ENCODE measurements at places on chromosomes 5 and 9.
A peak's percentile ranks its signal among the peaks of the same experiment; 100 is the strongest.

DNA sequence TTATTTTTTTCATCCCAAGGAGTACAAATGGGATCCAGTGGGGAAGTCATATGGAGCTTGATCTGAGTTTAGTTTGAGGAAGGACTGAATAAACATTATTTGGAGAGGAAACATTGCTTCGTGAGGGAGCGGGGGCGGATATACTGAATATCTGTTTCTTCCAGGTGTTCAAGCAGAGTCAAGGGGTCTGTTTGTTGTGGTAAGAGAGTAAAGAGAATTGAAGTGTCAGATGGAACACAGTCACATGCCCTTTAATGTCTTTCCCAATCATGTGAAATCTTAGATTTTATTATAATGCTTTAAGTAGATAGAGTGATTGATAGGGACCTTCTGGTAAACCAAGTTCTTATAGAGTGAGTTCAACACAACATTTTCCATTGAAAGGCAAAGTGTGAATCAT is 33.7 kb downstream of the DDX46 start:
- no peak for DNase-seq

- DNase-seq = no peak
These were observed 122.4 kb downstream of the BASP1 start for GRCh38 chr5:17339841-17340240.

- DNase-seq = no peak
These were observed 57.4 kb downstream of the SEMA4D start for GRCh38 chr9:89440548-89440947.

DNA sequence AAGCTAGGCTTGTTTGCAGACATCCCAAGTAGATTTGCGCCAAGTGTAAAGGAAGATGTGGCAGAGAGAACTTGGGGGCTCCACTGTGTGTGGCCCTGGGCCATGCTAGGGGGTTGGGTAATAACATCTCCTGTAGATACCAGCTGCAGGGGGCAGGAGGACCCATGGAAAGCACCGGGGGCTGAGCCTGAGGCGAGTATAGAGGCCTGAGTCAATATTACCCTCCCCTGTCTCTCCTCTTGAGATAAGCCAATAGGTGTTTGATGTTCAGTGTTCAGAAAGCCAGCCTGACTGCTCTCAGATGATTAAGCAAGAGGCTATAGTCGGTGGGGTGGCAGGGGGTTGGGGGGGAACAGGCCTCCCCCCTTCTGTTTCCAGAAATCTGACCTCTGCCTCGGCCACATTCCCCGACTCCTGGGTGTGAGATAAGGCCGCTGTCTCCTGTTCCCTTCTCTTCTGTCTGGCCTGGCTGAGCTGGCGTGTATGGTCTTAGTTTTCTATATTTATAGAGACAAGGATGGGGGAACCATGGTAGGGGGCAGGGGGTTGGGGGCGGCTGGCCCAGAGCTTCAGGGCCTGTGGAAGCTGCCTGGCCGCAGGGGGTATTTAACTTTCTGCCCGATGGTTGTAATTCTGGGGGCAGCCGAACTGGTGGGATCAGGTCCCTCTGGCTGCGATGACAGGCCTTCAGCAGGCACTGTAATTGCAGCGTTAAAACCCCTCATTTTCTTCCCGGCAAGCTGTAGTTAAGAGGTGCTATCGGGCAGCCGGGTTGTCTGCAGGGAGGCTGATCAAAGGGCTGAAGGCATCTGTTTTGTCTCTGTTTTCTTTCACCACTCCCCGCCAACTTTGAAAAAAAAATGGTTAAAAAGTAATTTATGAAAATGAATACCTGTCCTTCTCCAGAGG is 292.0 kb downstream of the NSG2 start:
- no peak for DNase-seq

DNA sequence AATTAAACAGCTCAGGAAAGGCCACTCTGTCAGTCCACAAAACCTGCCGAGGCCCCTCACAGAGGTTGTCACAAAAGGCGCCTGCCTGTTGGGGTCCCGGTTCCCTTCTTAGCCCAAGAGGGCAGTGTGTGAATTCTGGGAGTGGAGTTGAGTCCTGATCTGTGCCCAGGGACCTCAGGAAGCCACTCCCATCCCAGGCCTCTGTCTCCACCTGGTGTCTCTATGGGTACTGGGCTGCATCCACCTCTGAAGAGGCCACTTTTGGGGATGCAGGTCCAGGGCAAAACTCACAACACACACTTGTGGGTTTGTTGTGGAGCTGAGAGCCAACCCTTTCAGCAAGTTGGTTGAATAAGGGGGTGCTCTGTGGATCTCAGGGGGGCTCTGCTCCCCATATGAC is 74.3 kb upstream of the STXBP1 start:
- DNase-seq = peak; percentile 69

GRCh38 chr9:33425128-33425533 is 22.3 kb downstream of the AQP3 start:
- DNase-seq = no peak

DNA sequence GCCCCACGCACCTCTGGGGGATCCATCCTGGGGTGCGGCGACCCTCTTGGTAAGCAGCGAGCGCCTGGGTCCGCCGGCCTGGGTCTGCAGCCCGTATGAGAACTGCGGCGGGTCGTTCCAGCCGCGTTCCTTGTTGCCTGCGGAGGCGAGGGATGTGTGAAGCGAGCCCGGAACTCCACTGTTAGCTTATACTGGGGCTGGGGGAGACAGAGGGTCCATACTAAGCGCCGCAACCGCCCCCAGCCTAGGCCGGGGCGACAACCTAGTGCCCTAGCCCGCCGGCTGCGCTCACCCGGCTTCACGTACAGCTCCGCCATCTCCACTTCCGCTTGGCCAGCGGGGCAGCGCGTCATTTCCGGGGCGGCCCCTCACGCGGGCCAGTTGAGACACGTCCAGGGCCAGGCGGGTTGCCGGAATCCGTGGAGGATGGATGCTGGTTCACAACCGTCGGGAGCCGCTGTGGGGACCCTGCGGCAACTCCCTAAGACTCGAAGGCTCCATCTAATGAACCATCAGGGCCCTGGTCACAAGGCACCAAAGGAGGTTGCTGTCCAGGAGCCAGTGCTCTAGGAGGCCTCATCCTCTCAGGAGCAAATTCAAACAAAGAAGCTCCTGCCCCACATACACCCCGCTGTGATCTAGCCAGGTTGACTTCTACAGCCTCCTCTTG is at the start of gene SRA1:
Gene SRA1, minus strand, starts transcription at position 338 of the 670 bp plus-strand sequence. Its CDS starts 21 bp downstream, at position 317.
- DNase-seq = peak; percentile 92

GRCh38 chr9:120443489-120443888 is 136.5 kb downstream of the CDK5RAP2 start:
- no peak for DNase-seq

- DNase-seq = no peak
These were observed 8.0 kb downstream of the MCC start for GRCh38 chr5:113480243-113480642.

DNA sequence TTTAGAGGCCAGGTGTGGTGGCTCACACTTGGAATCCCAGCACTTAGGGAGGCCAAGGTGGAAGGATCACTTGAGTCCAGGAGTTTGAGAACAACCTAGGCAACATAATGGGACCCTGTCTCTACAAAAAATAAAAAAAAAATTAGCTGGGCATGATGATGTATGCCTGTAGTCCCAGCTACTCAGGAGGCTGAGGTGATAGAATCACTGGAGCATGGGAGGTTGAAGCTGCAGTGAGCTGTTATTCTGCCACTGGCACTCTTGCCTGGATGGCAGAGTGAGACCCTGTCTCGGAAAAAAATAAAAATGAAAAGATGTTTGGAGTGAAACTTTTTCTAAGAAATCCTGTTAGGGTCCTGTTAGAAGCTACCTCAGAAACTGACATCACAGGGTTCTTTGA is 24.2 kb downstream of the OCLN start:
- DNase-seq = no peak

DNA sequence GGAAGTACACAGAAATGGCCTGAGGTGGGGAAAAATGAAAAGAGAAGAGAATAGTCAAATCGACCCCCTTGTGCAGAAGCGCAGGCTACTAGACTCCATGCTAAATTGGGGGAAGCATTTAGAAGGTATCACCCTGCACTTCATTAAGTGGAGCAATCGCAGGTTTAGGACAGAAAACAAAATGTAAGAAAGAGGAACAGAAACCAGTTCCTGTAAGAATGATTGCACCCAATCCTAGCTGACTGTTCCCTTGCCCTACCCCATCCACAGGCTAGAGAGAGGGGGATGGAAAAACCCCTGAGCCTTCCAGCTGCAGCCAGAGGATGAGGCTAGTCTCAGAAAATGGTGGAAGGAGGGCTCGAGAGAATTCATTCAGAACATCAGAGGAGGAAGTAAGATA is 23.9 kb upstream of the PPP1R2B start:
- DNase-seq = no peak

GRCh38 chr5:181086026-181086883 is 44.7 kb downstream of the OR2V1 start:
- DNase-seq = no peak

DNA sequence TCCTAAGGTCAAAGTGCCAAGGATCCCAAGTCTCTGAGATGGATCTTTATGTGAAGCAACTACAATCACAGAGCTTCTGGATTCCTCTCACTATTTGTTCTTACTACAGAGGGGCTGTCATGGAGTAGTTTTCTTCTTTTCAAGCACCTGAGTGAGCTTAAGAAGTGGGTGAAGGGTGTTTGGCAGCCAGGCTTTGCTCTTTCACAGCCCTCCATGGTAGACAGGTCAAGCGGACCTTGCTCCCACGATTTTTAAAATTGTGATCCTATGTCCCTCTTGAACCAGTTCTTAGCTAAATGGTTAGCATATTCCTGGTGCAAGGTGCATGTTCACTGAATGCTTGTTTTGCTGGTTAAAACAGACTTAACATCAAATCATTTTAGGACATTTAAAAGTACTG is 332.2 kb downstream of the GADD45G start:
- DNase-seq = no peak

GRCh38 chr9:137657606-137658005 is 38.8 kb downstream of the EHMT1 start:
- DNase-seq = no peak

GRCh38 chr9:36969216-36969771 is 64.8 kb downstream of the PAX5 start:
- DNase-seq = no peak

DNA sequence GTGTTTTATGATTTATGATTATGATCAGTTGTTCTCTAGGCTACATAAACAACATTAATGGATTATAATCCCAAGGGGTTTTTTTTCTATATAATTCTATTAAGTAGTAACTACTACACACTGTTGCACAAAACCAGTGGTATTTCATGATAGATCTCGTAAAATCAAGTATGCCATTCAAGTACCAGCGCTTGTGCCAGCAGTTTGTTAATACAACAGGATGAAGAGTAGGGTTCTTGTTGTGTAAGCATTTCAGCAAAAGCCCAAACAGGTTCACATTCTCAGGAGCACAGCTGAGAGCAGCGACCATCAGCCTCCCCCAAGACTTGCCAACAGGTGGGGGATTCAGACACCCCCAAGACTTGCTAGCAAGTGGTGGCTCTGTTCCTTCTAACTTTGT is 88.8 kb downstream of the CTNND2 start:
- DNase-seq = no peak

GRCh38 chr9:22005021-22005701 is 3.9 kb downstream of the CDKN2B start:
- no peak for DNase-seq

DNA sequence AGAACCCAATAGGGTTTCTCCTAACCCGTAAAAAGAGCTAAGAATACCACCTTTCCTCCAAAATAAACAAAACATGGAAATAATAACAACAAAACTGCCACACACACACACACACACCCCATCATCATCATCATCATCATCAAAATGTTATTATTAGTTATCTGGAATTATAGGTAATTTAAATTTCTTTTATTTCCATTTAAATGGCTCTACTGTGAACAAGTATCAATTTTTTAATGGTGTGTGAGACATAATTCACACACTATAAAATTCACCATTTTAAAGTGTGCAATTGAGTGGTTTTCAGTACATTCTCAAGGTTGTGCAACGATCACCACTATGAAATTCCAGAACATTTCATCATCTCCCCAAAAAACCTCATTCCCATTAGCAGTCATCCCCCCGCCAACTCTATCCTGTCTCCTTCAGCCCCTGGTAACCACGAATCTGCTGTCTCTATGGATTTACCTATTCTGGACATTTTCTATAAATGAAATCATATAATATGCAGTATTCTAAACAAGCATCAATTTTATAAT is 172.7 kb downstream of the ROR2 start:
- DNase-seq = no peak

- DNase-seq = peak; percentile 42
These were observed 1052.3 kb downstream of the PTPRD start for GRCh38 chr9:9560382-9561035.

- DNase-seq = no peak
These were observed 3.4 kb upstream of the C9 start for GRCh38 chr5:39367711-39368110.

- DNase-seq = no peak
These were observed 460.4 kb downstream of the CDH9 start for GRCh38 chr5:26578002-26578401.
